ENCODE measurements at places on chromosomes 5 and 9.

DNA sequence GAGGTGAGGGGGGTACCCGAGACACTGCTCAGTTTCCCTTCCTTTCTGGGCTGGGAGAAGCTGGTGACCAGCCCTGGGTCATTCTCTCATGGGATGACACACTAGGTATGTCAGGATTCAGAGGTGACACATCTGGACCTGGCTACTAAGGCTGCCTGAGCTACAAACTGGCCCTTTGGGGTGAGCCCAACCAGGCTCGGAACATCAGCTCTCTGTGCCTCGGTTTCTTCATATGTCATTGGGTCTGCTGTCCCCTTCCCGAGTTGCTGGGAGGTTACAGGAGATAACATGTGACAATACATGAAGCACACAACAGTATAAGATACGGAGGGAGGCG lies 11.8 kb downstream of the CARD19 start:
- no peak for DNase-seq

GRCh38 chr9:15769547-15769946 lies 216.7 kb downstream of the CCDC171 start:
- DNase-seq = no peak

GRCh38 chr9:38761339-38761738 lies 41.4 kb upstream of the FAM240B start:
- DNase-seq = no peak

DNA sequence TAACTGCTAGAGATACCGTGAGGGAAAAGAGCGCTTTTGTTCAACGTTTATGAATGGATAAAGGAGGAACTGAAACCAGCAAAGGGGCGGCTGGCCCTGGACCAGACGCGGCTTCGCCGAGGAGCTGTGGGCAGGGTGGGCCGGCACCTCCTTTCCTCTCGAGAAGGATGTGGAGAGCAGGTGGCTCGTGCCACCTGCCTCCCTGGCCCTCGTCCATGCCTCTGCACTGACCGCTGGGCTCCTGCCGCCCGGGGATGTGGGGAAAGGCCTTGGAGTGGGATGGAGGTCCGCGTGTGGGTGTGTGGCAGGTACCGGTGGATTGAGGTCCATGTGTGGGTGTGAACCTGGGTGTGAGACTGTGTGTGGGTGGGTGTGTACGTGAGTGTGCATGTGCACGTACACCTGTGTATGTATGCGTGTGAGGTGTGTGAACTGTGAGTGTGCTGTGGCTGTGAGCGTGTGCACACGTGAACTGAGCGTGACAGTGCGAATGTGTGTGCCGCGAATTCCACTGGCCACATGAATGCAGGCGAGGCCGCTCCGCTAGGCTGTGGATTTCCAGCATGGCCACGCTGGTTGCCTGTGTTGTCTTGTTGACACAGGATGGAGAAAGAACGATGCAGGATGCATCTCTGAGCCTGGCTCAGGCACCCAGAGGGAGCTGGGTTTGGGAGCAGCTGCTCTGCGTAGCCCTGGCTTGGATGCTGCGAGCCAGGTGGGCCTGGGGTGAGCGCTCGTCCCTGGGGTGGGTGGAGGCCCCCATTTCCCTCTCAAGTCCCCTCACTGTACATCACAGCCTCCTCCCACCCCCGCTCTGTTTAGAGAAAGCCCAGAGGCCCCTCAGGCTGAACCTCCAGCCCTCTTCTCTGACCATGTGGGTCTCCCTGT lies 4.4 kb upstream of the CEP72 start:
- no peak for DNase-seq

DNA sequence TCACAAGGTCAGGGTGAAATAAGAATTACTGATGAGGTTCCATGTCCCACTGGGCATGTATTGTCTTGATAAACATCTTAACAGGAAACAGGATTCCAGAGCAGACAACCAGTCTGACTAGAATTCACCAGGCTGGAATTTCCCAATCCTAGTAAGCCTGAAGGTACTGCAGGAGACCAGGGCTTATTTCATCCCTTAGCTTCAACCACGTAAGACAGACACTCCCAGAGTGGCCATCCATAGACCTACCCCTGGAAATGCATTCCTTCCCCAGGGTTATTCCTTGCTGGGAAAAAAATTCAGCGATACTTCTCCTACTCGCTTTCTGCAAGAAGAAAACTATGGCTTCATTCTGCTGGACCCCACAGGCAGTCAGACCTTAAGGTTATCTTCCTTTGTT lies 785.4 kb downstream of the NR2F1-AS1 start:
- no peak for DNase-seq

DNA sequence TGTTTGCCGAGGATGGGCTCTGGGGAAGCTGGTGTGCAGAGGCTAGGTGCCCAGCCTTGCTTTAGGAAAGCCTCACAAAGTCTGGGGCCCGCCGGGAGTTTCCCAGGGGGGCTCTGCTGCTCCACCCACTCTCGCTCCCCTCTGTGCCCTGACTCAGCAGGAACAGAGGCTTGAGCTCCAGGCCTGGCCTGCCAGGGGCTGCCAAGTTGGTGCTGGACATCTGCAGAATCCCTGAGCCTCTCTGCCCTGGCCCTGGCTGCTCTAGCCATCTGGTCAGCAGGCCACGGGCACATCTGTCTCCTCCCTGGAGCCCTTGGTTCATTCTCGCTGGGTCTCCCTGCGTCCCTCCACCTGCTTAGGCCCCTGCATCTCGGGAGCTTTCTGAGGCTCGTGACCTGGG lies 647 bp upstream of the ADAMTSL2 start:
- no peak for DNase-seq

DNA sequence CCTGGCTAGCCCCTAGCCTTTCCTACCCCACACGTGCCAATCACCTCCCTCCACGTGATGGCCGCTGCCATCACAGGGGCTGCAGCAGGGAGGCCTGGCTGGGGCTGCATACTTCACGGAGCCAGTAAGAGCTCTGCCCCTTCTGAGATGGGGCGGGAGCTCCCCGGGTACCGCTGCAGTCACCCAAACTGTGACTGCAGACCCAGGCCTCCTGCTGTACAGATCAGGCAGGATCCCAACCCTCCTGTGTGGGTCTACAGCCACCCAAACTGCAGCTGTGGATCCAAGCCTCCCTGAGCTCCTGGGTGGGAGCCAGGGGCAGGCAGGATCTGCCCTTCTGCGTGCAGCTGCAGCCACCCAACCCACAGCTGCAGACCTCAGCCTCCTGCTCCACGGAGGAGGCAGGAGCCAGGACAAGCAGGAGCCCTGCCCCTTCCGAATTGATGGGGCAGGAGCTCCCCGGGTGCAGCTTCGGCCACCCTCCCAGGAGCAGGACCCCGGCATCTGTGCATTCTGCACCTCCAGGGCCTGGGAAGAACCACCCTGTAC lies 3.2 kb upstream of the BTNL9 start:
- DNase-seq = no peak

DNA sequence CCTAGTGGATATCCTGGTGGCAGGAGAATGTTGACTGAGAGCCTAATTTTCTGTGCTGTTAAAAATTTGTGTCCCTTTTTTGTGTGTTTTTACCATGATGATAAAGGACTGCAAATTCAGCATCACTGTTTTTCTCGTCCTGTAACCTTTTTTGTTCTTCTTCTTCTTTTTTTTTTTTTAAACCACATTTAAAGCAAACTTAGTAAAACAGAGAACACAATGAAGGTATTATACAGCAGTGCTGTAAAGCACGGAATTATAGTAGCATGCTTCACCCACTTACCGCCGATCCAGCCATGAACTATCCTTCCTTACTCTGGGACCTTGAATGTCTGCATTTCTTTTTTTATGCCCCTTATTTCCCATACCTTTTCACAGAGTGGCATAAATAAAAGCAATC lies 280.0 kb downstream of the ARHGAP26 start:
- DNase-seq = no peak

DNA sequence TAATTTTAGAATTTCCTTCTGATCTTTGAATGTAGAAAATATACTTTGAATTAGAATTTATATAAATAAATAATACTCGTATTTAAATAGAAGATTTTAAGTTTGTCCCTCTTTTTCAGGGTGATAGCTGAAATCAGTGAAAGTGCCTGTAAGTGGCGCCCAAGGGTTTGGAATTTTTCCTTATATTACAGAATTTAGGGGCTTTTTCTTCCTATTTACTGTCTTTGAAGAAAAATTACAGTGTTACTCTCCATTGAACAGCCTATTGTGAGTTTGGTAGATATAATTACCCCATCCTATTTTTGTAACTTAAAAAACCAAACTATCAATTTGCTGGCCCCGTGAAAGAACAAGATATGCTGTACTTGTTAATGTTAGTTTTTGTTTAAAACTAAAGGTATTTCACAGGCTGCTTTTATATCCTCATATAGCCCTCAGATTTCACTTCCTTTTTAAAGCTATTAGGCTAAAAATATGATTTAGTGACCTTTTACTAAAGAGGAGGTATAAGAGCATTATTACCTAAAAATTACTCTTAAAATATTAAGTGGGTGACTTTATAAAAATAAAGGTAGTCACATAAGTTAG lies 3.2 kb downstream of the MAP3K1 start:
- no peak for DNase-seq

GRCh38 chr5:4027088-4027734 lies 431.6 kb downstream of the IRX1 start:
- DNase-seq = no peak

- no peak for DNase-seq
These were observed 46.8 kb upstream of the SPOCK1 start for GRCh38 chr5:137545956-137546355.

DNA sequence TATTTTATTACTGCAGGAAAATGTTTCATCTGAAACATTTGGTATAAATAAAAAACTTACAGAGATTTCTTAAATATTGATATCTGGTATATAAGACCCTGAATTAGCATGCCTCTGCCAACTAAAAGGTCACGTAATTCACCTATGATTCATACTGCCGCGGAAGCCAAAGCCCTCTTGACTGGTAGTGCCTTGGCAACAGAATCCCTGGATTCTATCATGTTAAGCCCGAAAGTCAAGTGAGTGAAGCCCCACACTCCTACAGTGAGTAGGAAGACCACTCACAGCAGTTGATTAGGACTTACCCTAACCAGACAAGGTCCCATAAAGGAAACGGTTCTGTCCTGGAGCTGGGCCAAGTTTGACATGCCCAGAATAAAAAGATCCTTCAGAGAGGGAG lies 175.6 kb upstream of the NREP start:
- peak; percentile 49 for DNase-seq

DNA sequence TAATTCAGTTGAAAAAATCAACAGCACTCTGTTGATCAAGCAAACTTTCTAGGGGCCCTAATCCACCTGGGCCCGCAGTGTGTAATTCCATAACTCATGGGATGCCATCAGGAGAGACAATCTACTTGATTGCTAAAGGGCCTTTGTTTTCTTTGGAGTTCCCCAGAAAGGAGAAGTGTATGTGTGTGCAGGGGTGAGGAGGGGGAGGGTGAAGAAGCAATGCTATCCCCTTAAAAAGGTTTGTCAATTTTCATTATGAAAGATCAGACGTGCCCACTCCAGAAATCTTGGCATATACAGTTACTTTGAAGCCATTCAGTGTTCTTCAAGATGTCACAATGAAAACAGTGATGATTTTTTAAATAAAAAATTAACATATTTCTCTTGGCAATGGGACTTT lies 6.2 kb downstream of the PARP8 start:
- no peak for DNase-seq

DNA sequence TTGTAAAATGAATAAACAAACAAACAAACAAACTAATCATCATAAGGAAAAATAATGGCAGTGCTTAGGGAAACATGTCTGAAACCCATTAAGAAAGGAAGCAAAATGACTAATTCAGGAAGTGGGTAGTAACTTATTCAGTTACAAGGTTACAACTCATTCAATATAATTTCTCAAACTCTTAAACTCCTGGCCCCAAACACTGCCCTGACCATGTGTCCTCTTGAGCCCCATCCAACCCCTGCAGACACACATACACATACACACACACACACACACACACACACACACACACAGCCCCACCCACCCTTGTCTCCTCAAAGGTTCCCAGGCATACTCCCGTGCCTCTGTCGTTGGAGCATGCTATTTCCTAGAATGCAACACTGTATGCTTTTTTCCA lies 193.9 kb downstream of the SEC61B start:
- no peak for DNase-seq

DNA sequence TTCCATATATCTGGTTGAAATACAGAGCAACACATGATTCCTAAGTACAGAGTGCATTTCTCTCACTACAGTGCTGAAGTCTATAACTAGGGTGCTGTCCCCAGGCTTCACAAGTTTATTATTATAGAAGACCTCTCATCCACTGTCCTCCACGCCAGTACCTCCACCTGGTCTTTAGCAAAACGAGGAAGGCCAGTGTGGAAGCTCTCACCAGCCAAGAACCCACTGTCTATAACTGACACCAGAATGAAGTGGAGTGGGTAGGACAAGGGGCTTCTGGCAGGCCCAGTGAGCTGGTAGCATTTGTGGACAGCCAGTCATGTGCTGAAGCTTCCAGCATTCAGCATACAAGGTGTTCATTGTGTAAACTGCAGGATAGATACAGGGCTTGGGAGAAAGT lies 430.7 kb downstream of the GADD45G start:
- no peak for DNase-seq

DNA sequence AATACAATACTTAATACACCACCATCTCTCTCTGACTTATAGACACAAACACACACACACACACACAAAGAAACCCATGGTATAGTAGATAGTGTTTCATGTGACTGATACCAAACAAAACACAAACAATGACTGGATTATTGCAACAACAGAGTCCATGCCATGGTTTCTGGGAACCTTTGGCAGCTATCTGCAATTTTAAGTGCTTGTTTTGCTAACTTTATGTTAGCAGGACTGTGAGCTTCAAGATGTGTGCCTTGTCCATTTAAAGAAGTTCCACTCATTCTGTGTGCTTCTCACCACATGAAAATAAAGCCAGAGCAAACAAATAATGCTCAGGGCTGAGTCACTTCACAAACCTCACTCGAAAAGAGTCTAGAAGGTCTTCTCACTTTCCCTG lies 15.1 kb upstream of the LURAP1L start:
- DNase-seq = no peak

- no peak for DNase-seq
These were observed 17.2 kb downstream of the LAMC3 start for GRCh38 chr9:131025953-131026858.

DNA sequence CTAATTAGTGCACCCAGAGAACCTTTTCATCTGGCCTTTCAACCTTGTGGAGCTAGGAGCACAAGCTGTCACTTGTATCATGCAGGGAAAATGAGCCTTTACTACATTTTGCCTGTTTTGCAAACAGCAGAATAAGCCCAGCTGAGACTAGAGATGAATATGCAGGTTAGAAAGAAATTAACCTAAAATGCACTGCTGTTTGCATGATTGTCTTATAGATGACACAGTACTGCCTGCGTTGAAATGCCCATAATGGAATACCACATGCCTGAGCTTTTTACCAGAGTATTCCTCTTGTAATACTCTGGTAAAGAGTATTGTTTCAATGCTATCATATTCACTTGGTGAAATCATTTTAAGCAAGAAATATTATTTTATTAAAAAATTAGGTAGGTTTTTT lies 90.7 kb downstream of the SNX24 start:
- no peak for DNase-seq

Data from G401 (cell line).